ENCODE measurements at places on chromosomes 6 and 20.

DNA sequence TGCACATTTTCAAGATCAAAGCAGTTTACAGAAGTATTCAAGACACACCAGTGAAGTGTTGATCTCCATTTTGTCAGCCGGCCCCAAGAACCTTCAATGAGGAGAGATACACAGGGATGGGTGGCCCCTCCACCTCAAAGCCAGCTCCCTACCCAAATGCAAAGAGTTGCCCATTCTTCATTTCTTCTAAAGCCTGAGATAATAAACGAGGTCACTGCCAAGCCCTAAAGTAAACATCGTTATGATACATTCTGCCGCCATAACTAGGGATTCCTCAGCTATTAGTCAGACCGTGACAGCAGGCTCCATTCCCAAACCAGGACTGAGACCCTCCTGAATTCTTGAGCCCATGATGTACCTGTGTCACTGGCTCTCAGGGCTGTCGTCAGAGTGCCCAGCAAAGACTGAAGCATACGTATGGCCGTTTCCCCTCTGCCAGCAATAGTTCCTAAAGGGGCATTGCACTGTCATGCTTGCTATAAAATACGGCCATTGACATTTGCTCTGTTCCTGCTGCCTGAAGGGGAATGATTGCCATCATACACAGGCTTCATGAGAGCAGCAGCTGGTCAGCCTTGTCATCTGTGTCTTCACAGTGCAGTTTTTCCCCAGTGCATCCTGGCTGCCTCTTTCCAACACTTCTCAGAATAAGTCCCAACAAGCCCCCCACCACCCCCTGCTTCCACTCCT lies 41.7 kb downstream of the ISM1 start:
- DNase-seq: no peak

- no peak for DNase-seq
These were observed 81.0 kb downstream of the TIAM2 start for GRCh38 chr6:155075930-155076695.

DNA sequence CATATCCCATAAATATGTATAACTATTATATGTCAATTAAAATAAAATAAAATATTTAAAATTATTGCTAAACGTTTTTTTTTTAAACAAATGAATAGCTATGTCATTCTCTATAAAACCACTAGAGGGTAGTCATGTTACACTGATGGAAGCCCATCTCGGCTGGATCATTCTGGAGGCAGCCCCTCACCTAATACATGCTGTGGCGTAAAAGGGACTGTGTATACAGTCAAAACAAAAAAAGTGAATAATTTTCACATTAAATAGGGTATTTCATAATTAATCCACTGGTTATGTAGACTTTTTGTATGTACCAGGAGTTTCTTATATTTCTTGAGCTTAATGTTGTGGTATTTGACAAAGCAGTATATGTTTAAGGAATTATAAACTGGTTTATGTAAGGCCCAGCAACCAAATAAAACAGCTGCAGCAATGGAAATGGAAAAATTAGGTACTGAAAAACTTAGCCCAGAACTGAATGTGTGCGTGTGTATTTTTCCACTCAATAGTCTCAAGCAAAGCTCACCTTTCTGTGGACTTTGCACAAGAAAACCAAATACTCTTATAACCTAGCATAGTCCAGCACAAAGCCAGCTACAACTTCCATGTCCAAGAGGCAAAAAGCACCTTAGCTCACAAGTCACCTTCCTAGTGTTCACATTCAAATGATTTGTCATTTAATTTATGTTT lies 81.7 kb downstream of the COL9A1 start:
- peak; percentile 17 for DNase-seq

DNA sequence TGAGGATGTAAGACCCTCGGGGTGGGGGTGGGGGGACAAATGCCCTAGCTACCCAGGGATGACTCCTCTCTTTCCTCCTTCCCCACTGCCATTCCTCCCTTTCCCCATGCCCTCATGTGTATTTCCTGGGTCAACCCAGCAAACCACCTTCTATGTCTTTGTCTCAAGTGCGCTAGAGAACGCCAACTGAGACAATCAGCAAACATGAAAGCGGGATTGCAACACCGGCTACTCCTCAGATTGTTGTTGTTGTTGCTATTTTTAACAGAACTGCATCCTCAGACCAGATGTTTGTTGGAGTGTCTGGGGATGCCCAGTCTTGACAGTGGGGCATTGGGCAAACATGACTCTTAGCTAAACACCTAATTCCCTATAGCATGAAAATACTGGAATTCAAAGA lies 39.3 kb upstream of the HIVEP1 start:
- peak; percentile 50 for DNase-seq

- no peak for DNase-seq
These were observed 187.2 kb downstream of the LRFN2 start for GRCh38 chr6:40399888-40400457.

DNA sequence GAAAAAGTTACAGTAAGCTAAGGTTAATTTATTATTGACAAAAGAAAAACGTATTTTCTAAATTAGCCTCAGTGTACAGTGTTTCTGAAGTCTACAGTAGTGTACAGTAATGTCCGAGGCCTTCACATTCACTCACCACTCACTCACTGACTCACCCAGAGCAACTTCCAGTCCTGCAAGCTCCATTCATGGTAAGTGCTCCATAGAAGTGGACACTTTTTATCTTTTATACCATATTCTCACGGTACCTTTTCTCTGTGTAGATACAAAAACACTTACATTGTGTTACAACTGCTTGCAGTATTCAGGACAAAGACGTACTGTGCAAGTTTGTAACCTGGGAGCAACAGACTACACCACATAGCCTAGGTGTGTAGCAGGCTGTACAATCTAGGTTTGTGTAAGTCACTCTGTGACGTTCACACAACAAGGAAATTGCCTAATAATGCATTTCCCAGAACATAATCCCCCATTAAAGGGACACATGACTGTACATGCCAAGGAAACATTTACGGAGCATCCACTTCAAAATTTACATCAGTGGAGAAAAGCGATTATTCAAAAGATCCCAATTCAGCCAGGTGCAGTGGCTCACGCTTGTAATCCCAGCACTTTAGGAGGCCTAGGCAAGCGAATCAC lies 133.4 kb downstream of the BANF2 start:
- DNase-seq: no peak

DNA sequence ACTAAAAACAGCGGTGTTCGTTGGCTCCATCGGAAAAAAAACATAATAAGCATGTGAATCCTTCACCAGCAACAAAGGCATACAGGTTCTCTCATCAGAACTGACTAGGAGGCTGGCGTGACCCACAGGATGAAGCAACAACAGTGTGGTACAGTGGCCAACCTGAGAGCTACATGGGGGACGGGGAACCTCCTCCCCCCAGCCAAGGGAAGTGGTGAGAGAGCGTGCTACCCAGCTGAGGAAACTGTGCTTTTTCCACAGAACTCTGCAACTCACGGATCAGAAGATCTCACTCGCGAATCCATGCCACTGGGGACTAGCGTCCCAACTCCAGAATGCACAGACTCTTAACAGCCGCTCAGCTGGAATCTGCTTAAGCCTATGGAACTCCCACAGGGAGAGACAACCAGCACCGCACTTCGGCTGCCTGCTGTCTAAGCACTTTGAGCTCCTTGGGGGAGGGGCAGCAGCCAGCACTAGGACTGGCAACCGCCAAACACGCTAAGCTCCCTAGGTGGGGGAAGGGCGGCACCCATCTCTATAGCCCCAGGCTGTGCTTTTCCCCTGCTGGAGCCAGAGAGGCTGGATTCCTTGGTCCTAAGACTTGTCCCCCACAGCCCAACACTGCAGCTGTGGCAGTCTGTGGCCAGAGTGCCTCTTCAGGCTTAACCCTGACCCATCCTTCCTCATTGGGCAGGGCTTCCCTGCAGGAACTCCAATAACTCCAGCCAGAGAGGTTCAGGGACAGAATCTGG lies 538.3 kb upstream of the BTBD3 start:
- no peak for DNase-seq

GRCh38 chr6:11208854-11209253 lies 23.6 kb downstream of the NEDD9 start:
- DNase-seq: no peak

GRCh38 chr6:36025932-36026327 lies 1.5 kb upstream of the SLC26A8 start:
- peak; percentile 13 for DNase-seq

DNA sequence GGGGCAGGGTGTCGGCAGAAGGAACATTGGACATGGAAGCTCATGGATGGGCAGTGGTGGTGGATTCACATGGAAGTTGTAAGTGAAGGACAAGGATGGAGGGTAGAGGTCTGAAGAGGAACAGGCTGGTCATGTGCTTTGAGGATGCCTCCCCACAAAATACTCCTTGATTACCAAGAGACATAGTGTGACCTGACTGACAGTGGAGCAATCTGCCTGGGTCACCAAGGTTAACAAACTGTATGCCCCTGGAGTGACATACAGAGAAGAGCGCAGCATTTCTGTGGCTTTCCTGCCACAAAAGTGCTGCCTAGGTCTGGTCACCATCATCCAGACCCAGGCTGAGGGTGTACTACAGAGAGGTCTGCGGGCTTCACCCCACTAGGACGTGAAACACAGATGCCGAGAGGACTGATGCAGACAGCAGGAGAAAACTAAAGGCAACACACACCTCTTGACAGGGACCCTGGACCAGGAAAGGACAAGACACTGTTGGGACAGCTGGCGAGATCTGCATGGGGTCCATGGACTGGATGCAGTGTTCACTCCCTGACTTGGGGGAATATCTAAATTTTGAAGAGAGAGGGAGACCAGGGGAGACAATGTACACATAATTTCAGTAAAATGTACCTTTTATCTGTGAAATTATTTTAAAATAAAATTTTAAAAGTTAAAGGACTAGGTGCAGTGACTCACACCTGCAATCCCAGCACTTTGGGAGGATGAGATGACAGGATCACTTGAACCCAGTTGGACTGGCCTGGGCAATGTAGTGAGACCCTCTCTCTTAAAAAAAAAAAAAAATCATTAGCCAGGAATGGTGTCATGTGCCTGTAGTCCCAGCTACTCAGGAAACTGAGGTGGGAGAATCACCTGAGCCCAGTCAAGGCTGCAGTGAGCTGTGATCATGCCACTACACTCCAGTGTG lies 64.9 kb downstream of the CSE1L start:
- DNase-seq: no peak

DNA sequence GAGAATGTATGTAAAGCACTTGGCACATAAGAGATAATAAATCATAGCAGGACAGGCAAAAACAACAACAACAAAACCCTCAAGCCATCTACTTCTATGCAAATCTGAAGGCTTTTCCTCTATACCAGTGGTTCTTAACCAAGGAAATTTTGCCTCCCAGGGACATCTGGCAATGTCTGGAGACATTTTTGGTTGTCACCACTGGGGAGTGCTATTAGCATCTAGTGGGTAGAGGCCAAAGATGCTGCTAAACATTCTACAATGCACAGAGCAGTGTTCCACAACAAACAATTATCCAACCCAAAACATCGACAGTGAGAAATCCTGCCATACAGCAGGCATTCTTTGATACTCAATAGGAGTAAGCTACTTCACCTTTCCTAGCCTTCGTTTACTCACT lies 28.2 kb downstream of the NDRG3 start:
- no peak for DNase-seq

- DNase-seq: no peak
These were observed 59.2 kb upstream of the DUSP22 start for GRCh38 chr6:232982-233640.

DNA sequence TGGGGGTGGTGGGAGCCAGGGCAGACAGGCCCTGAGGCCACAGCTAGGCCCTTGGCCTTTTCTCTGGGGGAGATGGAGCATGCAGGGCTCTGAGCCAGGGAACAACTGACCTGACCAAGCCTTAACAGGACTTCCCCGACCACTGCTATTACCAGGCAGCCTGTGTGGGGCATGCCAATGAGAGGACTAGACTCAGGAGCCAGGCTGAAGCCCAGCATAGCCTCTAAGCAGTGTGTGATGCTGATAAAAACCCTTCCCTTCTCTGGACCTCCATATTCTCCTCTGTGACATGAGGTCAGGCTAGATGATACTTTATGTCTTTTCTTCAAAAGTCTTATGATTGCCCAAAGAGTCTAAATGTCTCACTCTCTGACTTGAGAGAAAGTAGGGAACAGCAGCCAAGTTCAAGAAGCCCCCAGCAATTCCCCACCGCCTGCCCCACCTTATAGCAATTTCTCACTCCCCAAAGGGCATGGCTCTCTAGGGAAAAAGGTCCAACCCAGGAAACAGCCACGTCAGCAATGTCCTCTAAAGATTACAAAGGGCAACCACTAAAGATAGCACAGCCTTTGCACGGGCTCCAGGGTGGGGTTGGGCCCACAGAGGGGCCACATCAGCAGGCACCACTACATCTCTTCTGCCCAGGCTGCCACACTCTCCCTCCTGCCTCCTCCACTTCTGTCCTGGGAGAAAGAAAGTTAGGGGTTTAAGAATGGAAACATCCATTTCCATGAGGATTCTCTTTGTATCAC lies 71.3 kb downstream of the TRERF1 start:
- DNase-seq: no peak

DNA sequence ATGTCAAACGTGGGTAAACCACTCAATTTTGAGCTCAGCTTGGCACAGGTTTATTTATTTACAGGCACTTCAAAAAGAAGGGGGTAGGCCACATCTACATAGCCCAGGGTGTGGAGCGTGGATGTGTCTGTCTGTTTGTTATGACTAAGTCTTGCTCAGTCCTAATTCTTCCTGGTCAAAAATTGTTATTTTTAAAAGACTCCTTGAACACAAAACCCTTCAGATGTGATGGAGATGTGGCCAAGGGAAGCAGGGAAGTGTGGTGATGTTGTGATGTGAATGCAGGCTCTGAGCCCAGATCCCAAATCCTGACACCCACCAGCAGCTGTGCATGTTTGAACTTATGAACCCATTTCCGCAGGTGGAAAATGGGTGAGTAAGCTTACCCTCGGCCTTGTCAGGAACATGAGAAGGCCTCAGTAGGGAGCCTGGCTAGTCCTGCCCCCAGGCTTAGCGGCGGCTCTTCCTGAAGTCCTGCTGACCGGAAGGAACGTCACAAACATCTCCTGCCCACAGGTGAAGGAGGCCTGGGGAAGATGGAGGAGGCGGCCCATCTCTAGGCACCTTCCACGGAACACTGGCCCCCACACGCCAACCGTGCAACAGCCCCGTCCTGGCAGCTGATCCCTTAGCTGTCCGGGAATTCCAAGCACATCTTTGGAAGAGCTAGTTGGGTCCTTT lies 119.7 kb downstream of the MYLK4 start:
- no peak for DNase-seq

- no peak for DNase-seq
These were observed 46.7 kb downstream of the RNF217 start for GRCh38 chr6:125008957-125009356.

DNA sequence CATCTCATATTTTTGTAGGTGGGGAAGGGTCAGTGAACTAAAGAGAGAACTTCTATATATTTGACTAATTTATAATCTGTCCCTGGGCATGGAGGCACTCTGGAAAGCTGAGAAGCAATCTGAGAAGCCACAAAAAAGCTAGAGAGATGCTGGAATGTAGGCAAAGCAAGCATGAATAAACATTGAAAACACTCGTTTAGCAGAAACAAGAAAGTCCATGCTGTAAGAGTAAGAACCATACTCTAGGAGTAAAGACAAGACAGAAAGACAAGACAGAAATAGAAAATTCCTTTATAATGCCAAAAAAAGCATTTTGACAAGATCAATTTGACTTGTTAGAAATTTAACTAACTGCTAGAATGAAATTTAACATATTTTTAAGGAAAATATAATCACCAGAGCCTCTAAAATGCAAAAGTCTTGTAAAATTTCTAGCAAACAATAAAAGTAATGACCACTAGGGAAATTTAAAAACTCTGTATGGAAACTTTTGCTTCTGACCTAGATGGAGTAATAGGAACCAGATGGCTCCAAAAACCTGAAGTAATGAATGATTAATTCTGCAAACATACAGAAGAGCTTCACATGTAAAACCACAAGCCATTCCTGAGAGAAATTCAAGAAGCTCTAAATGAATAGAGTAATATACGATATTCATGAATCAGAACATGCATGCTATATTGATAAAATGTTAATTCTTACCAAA lies 625.7 kb upstream of the PTCHD4 start:
- DNase-seq: peak; percentile 60

All from AG08395 (cell line).